HuH-7.5 (cell line): ENCODE measurements at places on chromosomes 1 and 21.
A peak's percentile ranks its signal among the peaks of the same experiment; 100 is the strongest.

DNA sequence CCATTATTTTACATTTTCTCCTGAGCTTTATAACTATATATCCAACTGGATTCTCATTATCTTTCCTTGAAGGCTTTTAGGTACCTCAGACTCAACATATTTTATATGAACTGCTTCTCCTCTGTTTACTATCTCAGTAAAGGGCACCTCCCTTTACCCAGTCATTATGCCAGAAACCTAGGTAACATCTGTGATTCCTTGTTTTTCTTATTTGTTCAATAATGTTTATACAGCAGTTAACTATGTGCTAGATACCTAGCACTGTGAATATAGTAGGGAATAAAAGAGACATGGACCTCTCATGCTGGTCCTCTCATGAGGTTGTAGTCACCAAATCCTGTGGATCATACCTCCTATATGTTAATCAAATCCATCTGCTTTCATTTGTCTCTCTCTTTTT lies 25.6 kb downstream of the PPP1R12B start:
- no peak for DNase-seq

DNA sequence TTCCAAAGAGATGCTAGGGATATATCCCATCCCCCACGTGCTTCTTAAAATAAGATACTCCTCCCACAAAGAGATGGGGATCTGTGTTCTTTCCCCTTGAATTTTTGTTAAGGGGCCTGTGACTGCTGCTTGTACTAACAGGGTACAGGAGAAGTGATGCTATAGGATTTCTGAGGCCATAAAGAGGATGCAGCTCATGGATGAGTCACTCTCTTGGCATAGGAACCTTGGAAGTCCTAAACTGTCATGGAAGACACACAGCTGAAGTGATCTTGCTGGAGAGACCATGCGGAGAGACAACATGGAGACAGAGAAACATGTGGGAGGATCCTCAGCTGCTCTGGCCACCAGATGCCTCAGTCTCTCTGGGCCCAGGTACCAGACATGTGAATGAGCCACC lies 157.2 kb downstream of the S1PR1 start:
- no peak for DNase-seq

GRCh38 chr1:156728599-156729462 lies at the start of gene ISG20L2:
TSS of gene ISG20L2 (minus strand) at chr1:156728766. CDS start at chr1:156727652, 1,114 bp downstream.
- peak; percentile 89 for DNase-seq

GRCh38 chr21:30577766-30578165 lies 12.4 kb downstream of the KRTAP22-2 start:
- DNase-seq, result no peak

DNA sequence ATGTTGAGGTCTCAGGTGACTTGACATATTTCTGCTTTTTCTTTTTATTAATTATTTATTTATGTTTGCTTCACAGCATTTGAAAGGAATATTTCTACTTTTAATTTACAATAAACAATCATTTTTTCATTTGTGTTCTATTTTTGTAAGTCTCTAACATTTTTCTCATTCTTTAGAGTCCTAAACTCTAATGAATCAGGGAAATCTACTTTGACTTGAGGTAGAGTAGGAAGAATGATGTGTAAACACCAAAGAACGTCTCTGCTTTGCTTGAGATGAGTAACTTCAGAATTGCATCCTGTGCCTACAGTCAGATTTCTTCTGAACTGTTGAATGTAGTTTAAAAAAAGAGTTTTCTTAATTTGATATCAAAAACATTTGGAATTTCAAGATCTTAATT lies 65.2 kb downstream of the CNST start:
- DNase-seq, result no peak

- DNase-seq, result no peak
Measured at GRCh38 chr1:17486242-17486641, 46.8 kb upstream of the RCC2 start.

DNA sequence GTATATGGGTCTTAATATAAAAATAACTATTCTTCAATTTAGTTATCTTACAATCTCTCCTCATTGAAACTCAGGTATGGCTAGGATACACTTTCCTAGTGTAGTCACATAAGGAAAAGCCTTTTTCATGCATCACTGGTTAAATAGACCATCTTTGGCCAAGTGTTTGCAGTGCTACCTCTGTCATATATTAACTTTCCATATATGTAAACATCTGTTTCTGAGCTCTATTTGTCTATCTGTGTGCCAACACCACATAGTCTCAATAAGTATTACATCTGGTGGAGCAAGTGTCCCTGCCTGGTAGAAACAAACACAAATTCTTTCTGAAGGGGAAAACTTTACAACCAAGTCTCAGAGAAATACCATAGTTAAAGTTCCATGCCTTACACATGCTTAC lies 134.6 kb downstream of the TSEN15 start:
- DNase-seq, result peak; percentile 31

DNA sequence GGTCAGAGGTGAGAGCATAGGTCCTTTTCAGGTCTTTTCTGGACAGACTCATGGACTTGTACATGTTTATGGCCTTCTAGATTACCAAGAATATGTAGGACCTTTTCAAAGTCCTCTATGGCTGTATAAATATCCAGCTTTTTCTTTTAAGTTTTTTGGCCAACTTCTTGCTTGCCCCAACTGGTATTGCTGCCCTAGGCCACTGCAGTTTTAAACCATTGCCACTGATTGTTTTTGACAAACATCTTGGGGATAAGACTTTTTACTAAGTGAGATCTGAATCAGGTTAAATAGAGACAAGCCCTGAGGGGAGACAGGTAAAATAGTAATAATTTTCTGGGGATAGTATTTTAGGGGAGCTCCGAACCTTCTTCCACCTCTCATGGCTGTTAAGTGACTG lies 14.8 kb upstream of the DDR2 start:
- no peak for DNase-seq

DNA sequence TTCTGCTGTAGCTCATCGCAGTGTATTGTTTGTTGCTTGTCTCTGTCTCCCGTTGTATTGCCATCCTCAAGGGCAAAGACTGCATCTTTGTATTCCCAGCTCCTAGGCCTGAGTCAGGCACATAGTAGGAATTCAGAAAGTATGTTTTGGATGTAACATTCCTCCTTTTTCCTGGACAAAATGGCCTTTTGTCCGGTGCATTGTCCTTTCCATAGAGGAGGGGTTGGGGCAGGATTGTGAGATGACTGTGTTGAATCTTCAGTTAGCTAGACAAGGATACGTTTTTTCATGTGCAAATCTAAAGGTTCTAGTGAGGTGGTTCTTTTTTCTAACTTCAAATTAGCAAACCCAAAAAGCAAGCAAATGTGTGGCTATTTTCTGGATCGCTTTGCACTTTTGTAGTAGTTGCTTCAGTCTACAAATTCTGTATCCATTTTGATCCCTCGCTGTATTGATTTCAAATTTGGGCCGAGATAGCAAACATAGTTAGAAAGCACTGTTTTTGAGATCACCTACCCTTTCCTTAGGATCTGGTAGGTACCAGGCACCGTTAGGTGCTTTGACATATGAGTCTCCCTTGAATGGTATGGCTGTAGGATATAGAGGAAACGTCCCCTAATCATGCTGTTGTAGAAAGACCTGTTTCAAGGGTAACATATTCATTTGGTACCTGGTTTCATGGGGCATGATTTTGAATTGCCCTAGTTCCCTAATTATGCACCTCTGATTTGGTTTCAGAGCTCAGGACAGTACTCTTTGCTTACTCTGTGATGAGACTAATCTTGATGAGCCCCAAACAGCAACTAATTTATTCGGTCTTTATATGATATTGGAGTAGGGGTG lies 1.2 kb downstream of the PPP1R8 start:
- no peak for DNase-seq

GRCh38 chr1:210024996-210025395 lies 87.0 kb downstream of the SYT14 start:
- DNase-seq, result no peak

GRCh38 chr1:228457017-228457395 lies 30.2 kb upstream of the RNF187 start:
- no peak for DNase-seq

GRCh38 chr1:115457289-115457688 lies 119.2 kb upstream of the NGF start:
- no peak for DNase-seq

- DNase-seq, result no peak
Measured at GRCh38 chr1:33099290-33100118, 18.6 kb downstream of the AZIN2 start.
